Suppressor macrophage treated with lipopolysaccharide for 4 hours (primary cell): ENCODE measurements at places on chromosomes 12 and 14.

GRCh38 chr12:14961466-14962152 is at the start of gene ARHGDIB:
Gene ARHGDIB (minus strand): TSS chr12:14961601. CDS start chr12:14950712, 10,889 bp downstream.
- peak; percentile 58 for DNase-seq

GRCh38 chr12:74538491-74539258 is 1.0 kb downstream of the ATXN7L3B start:
- no peak for DNase-seq

DNA sequence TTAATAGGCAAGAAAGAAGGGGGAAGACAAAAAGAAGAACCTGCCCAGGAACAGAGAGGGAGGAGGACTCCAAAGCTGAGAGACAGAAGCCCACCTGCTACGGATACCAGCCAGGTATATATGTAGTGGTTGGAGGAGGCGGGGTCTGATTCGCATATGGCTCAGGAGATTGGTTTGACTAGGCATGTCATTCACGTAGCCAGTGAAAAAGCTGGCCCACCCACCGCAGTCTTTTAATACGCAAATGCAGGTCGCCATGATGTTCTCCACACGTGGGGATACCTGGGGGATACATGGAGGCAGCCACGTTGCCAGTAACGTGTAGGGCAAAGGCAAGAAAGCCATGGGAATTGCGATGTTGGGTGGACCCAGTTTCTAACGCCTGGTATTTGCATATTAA is 73.2 kb downstream of the NTS start:
- DNase-seq, result no peak

DNA sequence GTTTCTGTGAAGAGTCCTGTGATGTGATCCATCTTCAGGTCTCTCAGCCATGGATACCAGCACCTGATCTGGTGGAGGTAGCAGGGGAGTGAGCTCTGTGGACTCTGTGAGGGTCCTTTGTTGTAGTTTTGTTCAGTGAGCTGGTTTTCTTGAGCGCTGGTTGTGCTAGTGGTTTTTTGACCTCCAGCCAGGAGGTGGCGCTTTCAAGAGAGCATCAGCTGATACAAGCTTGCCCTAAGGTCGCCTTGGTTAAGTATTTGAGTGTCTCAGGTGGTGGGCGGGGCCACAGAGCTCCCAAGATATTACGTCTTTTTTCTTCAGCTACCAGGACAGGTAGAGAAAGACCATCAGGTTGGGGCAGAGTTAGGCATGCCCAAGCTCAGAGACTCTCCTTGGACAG is 139.7 kb downstream of the TTLL5 start:
- DNase-seq, result no peak

DNA sequence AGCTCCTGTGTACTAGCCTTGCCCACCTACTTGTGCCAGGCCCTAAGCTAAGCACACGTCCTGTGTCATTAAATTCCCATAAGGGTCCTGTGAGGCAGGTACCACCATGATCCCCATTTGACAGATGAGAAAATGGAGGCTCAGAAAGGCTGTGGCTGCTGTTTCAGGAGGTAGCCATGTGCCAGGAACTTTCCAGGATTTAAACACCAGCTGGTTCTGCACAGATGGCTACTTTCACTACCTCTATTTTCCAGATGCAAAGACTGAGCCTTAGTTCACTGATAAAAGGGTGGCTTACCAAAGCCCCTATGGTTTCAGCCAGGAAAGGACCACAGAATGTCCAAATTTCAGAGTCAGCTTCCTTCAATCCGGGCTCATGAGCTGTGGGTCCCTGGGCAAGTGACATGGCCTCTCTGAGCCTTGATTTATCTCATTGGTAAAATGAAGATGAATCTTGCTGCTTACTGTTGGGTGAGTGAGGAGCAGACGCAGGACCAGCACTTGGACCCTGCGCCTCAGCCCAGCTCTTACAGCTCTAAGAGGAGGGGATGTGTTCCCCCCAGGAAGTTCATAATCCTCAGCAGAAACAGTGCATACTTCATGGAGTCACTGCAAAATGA is 23.5 kb downstream of the CMKLR1 start:
- DNase-seq, result peak; percentile 75

DNA sequence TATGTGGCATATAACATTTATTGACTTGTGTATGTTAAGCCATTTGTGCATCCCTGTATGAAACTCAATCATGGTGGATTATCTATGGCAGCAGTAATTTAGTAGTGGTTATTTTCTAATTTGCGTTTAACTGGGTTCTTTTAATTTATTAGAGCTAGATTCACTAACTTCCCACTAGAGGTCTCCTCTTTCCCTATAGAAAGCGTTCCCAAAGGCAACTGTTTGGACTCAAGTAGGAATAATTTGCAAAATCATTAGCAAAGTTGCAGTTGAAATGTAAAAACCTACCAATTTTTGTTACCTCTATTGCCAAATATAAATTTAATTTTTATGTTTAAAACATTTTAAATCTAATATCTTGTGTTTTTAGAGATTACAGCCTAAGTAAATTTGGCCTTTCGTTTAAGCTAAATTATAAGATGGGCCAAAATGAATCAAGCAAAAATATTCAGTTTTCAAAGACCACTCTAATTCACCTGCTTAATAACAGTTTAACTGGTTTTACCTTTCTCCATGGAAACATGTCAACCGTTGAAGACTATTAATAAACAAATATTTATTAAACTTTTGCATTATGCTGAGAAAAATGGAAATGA is 6.0 kb downstream of the DMAC2L start:
- peak; percentile 46 for DNase-seq

- DNase-seq, result no peak
These were observed 196.1 kb downstream of the TBX5 start for GRCh38 chr12:114209861-114210260.

DNA sequence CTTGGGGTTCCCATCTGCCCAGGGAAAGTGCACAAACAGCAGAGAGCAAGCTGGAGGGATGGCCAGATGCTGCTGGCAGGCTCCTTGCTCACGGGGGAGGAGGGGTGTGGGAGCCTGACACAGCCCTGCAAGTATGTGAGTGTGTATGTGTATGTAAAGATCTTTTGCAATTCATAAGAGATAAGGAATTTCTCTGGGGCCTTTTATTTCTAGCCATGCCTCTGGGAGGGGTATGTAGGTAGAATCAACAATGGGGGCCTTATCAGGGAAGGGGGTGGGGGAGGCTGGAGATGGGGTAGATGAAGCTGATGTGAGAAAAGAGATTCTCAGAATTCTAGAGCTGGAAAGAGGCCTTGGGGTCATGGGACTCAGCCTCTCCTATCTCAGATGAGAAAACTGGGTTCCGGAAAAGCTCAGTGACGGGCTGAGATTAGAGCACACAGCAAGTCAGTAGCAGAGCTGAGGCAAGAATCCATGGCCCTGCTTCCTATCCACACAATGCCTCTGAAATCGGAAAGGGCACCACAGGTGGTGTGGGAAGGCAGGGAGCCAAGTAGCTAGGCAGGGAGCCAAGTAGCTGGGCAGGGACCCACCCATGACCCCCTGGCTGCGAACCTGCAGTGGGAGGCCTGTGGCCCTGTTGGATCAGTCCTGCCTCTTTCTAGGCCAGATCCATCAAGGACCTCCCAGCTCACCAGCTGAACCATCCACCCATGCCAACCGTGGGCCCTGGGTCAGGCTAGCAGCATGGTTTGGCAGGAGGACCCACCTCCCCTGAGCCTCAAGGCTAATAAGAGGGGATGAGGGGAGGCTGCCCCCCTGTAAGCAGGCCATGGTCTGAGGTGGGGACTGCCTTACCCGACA is 54.7 kb downstream of the PLEKHG3 start:
- DNase-seq, result no peak

- DNase-seq, result no peak
These were observed 29.9 kb upstream of the SLC38A2 start for GRCh38 chr12:46402451-46402850.

GRCh38 chr12:109732321-109733305 is 19.0 kb downstream of the FAM222A start:
- no peak for DNase-seq

- no peak for DNase-seq
These were observed 132.0 kb upstream of the ARHGAP5 start for GRCh38 chr14:31945074-31945613.

- DNase-seq, result no peak
These were observed 1.3 kb downstream of the VASH1 start for GRCh38 chr14:76762411-76763095.

DNA sequence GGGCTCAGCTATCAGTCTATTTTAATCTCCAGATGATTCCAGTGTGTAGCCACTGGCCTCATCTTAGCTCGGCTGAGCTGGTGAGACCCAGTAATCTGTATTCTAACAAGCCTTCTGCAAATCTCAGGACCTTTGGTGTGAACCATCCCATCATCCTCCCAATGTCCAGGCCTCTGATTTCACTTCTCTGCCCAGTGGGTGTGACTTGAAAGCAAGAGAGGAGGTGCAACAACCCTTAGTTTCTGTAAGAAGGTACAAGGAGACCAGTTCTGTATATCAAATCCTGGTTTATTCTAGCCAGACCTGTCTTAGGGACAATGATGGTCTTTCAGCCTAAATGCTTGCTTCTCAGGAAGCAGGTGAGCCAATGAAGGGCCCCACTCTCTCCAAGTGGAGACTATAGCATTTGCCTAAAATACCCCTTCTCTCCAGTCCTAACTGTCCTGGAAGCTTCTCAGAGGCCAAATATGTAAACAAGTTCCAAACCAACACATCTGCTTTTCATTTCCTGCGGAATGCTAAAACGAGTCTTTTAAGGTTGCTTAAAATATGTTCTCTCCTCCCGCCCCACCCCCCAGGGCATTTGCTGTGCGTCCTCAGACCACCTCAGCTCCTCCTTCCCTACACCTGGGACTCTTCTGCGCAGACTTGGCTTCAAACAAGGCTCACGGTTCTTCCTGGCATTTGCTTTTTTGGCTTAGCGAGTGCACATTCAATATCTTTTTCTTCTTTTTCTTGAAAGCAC is 78.4 kb upstream of the FUT8 start:
- DNase-seq, result no peak

- no peak for DNase-seq
These were observed 1.6 kb upstream of the SSTR1 start for GRCh38 chr14:38205949-38206665.

GRCh38 chr12:113049976-113050742 is 6.4 kb upstream of the DTX1 start:
- DNase-seq, result no peak

DNA sequence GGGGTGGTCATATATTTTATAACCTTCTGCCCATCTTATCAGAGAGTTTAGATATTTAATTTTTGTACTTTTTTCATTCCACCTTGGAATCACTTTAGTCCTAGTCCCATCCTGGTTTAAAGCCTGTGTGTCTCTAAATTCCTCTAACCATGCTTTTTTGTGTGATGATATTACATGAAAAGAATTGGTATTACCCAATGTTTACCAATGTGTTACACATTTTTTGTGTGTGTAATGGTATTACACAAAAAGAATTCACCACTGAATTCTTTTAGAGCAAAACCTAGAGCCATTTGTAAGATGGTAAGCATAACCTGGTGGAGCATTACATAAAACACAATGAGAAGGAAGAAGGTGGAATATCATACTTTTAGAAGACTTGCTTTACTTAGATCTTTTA is 77.5 kb downstream of the FAR2 start:
- no peak for DNase-seq

DNA sequence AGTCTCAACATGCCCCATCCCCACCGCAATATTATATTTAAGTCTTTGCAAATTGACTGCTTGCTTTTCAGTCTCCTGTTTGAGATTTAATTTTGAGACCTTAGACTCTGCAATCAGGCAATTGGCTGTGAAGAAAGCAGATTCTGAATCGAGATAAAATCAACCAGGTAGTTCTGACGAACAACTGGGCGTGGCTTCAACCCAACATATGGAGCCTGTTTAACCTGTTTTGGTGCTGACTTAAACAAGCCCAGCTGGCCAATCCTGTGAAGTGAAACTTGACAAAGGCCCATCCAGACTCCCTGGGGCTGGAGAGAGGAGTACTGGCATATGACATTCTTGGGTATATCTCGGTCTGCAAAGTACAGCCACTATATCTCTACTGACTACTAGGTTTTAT is 9.8 kb upstream of the CIPC start:
- no peak for DNase-seq

GRCh38 chr12:132872975-132873421 is 14.4 kb downstream of the CHFR start:
- no peak for DNase-seq

DNA sequence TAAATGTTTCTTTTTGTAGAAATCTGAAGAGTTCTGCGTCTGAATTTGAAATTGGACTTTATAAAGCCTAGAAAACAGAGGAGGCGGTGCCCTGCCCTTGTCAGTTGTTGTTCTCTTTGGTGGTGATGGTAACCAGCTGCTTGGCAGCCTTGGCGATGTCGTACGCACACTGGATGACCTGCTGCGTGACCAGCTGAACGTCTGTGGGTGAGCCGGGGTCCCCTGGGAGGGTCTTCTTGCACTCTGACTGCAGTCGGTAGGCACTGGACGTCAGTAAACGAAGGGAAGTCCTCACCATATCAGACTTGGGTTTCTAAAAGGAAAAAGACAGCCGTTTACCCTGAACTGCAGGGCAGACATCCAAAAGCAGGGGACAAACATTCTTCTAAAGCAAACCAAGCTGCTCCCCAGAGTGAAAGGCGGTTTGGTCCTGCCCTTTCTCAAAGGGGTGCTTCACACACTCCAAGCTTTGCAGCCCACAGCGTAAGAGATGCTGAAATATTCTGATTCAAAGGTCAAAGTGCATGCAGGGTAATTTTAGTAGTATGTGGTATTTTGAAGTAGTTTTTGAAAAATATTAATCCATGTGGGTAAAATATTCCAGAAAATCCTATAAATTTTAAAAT is 32.9 kb downstream of the TCHP start:
- no peak for DNase-seq

DNA sequence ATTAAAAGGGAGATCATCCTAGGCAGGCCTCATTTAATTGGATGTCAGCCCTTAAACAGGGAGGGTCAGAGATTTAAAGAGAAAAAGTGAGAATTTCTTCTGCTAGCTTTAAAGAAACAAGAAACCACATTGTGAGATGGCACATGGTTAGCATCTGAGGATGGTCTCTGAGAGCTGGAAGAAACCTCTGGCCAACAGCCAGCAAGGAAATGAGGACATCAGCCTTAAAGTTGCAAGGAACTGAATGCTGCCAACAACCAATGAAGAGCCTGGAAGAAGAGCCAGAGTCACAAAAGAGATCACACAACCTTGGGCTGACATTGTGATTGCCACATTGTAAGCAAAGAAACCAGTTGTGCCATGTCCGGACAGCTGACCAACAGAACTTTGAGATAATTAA is 17.5 kb upstream of the FAR2 start:
- DNase-seq, result peak; percentile 13

- no peak for DNase-seq
These were observed 3.2 kb downstream of the TOMM20L start for GRCh38 chr14:58398895-58399294.

- DNase-seq, result peak; percentile 59
These were observed 648 bp downstream of the CHD4 start for GRCh38 chr12:6606331-6607131.
